ENCODE measurements at places on chromosomes 11 and 22.
A peak's percentile ranks its signal among the peaks of the same experiment; 100 is the strongest.

GRCh38 chr11:75311858-75312288 lies 39.6 kb downstream of the ARRB1 start:
- DNase-seq: peak; percentile 96

DNA sequence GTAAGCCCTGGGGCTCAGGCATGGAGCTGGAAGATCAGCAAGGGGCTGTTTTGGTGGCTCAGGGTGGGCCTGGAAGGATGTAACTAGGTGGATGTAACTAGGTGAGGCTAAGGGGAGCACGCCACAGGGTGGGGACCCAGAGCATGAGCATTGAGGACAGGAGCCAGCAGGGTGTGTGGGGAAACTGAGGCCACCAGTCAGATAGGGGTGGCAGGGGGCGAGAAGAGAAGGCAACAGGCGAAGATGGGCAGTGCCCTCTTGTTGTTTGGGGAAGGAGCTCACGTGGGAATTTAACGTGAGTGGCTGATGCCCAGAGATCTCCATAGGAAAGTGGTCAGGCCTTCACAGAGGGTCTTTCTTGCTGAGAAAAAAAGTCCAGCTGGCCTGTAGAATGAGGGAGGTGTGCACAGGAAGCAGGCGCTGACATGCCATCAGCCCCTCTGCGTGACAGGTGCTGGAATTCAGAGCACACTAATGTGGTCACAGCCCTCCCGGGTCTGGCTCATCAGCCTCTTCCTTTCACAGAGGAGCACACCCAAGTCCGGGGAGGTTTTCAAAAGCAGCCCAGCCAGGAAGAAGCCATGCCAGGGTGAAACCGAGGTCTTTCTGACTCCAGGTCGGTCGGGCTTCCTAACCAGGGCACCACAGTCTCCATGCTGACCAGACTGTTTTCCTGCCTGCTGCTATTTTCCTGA lies 54.6 kb upstream of the PAX6 start:
- no peak for DNase-seq

DNA sequence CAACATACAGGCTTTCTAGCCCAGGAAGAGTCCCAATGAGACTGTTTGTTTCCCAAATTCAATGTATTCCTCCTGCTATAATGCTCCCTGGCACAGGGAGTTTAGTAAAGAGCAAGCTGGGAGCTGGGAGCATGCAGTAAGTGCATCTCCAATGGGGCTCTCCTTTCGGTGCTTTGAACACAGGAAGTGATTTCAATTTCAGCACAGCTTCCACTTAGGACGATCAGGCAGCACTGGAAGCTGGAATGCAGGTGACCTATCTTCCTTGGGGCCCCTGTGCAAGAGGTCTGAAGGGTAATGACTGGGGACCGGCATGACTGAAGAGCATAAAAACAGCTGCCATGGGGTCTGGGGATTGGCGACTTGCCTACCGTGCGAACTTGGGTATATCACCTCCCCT lies 76.0 kb downstream of the LARGE1 start:
- DNase-seq: no peak

- no peak for DNase-seq
Observed at GRCh38 chr11:11538277-11538960, 83.4 kb downstream of the GALNT18 start.

GRCh38 chr22:43974028-43974545 lies 18.8 kb downstream of the SAMM50 start:
- DNase-seq: no peak

DNA sequence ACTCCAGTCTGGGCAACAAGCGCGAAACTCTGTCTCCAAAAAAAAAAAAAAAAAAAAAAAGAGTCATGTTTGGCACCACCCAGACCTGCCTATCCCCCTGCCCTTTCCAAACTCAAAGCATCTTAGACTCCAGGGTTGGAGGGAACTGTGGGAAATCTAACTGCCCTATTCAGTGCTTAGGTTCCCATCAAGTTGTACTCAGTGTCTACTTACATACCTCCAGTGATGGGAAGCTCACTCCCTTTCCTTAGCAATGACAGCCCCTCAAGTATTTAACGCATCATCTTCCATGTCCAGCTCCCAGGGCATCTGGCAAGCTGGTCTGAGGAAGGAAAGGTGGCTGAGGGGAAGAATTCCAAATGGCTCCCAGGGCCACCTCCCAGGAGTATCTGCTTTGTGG lies 3.0 kb downstream of the ACTN3 start:
- no peak for DNase-seq

Data from esophagus muscularis mucosa (tissue), 4 donors.